ENCODE measurements at places on chromosomes 5 and 9.

DNA sequence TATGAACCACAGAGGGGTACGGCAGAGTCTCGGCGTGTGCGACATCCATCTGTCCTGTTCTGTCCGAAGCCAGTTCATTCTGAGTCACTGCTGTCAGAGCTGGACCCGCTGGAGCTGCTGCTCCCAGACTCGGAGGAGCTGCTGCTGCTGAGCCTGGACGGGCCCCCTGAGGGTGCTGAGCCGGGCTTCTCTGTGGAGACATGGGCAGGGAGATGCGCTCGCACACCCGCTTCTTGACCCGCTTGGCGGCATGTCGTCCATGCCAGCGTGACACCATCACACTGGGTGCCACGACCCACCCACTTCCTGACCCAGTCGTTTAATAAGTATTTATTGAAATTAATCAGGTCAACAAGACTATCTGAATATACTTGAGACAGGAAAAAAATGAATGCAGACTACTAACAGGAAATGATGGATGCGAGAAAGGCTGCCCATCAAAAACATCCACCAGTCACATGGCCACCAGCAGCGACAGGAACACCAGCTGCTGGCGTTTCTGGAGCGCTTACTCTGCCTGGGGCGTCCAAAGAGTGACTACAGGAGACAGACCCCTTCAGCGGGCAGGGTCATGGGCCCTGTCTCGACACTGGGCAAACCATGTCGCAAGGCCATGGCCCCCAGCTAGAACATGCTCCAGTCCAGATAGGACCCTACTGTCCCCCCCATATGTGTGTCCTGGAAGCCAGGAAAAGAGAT lies 8.4 kb downstream of the BRD3OS start:
- DNase-seq, result no peak

DNA sequence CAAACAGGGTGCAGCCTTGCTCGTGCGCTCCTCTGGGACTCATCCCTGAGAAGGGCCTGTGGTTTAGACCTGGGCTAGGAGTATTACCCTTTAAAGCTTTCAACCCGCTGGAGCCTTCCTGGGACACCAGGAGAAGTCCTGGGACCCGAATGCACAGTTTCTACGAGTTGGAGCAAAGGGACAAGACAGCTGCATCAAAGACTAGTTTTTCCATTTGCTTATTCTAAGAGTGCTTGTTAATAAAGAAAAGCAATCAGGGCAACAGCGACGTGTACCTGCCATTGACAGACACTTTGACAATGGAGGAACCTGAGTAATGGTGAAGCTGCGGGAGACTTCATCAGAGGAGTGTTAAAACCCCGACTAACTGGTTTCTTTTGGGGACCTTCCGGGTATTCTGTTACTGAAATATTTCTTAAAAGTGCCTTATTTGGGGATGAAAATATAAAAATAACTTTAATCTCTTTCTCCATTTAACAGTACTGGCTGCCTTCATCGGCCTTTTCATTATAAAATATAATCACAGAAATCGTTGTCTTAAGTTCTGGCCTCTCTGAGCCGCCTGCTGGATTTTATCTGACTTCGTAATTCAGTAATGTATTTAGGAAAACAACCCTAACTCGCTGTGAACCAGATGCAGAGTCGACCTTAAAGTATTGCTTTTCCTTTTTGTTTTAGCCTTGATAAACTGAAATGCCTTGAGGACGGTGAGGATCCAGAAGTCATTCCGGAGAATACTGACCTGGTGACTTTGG lies 732 bp downstream of the SNAPC3 start:
- DNase-seq, result no peak

DNA sequence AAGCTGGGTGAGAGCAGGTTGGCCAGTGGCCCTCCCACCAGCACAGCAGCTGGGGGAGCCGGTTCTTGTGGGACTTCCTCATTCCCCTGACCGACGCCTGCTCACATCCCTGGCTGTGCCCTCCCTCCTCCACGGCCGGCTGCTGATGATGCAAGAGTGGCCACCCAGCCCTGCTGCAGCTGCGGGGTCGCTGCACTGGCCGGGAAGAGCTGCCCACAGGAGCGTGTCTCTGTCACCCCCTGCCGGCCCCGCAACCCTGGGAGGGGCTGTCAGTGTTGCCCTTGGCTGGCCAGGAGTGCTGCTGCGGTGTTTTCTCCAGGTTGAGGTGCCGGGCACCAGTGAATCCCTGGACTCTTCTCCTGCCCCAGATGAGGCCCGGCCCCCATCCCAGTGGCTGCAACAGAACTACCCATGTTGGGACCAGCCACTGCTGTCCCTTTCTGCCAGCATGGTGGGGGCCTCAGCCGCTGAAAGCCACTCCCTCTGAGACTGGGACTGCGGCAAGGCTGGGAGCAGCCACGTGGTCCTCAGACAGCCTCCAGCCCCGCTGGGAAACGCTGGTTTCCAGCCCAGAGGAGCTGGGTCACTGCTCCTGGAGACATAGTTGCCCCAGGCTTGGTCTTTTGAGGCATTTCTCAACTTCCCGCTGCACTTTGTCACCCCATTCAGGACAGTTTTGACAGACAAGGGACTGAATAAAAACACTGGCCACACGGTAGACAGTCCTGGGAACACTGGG lies 739 bp downstream of the CARD9 start:
- no peak for DNase-seq

GRCh38 chr9:137164370-137165249 lies 5.2 kb downstream of the LRRC26 start:
- no peak for DNase-seq

- DNase-seq, result no peak
Measured at GRCh38 chr5:56638061-56638621, 177.2 kb upstream of the MAP3K1 start.

GRCh38 chr9:126471084-126471624 lies 142.6 kb upstream of the LMX1B start:
- peak; percentile 58 for DNase-seq

DNA sequence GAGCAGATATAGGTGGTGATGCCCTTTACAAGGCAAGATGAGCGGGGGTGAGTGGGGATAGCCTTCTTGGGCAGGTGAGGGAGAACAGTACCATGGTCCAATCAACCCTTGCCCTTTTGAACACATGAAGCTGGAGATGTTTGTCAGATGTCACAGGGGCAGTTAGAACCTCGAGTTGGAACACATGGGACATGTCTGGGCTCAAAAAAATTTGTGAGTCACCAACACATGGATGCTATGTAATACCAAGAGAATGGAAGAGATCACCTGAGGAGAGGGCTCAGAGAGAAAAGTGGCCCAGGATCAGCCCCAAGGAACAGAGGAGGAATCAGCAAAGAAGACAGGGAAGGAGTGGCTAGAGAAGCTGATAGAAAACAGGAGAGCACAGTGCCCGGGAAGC lies 4.7 kb downstream of the PHYKPL start:
- no peak for DNase-seq

DNA sequence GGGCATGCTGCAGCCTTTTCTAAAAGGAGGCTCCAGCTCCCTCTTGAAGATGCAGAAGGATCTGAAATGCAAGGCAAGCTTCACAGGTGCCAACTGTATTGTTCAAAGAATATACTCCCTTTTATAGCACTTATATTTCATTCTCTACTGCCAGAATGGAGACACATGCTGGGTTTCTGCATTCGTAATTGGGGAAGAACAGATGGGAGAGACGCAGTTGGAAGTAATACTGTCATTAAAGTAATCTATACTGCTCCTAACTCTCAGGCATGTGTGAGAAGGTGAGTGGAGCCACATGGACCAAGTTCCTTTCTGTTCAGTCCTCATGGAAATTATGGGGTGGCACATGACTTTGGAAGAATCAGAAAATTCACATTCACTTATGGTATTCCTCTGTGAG lies 226.4 kb downstream of the TRIM32 start:
- DNase-seq, result no peak

- DNase-seq, result no peak
Measured at GRCh38 chr9:4887556-4887955, 94.8 kb downstream of the RCL1 start.

DNA sequence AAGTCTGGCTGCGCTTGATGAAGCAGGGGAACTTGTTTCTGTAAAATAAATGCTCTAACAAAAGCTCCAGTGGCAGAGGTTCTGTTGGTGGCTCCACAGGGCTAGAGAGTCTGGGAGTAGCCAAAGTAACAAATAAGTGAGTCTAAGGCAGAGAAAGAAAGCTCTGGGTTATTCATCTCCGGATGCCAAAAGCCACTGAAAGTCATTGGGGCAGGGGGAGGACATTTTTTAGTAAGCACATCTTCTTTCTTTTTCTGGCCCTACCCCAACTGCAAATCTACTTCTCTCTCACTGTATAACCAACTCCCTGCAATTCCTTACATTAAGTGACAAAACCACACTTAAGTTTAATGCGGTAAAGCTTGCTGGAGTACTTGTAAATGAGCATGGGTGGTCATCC lies 141.6 kb downstream of the INSYN2B start:
- DNase-seq, result no peak

GRCh38 chr9:112184221-112184620 lies 9.1 kb upstream of the SUSD1 start:
- no peak for DNase-seq

DNA sequence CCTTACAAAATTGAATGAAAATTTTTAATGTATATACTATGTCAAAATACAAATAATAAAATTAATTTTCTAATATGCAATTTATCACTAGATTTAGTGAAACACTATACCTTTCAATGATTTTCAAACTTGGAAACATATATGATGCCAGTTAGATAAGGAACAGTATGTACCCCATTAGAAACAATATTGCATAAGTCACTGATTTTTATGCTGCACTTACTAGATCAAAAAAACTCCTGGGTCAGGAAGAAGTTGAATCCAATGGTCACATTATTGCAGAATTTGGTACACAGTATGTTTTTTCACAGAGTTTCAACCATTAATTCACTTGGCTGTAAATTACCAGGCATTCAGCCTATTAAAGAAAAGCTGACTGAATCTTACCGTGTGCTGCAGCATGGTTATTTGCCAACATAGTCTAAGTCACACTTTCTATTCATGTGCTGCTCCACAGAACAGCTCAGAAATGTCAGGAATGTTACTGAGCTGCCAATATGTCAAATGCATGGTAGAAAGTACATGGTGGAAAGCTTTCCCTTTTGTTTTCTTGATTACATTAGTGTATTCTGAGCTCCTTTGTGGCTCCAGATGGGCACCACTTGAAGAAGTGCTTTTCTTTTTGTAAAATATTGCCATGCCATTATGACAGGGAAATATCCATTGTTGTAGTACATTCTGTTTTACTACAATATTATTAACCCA lies 9.9 kb upstream of the PRR16 start:
- no peak for DNase-seq

DNA sequence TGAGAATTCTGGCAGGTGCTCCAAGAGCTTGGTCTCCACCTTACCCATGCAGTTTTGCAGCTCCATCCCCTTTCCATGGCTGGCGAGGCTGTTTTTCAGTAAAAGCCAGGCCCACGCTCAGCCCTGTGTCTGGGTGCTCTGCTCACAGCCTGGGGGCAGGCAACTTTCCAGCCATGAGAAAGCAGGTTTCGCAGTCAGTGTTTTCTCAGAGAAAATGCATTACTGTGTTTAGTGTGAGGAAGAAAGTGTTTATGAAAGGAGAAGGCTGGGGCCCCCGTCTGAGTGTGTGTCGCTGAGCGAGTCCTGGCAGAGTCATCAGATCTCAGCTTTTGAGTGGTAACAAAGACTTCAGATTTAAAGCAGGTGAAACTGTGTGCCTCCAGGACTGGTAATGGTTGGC lies 248.1 kb downstream of the IRX1 start:
- no peak for DNase-seq

GRCh38 chr5:56605231-56605630 lies 210.1 kb upstream of the MAP3K1 start:
- DNase-seq, result no peak

- no peak for DNase-seq
Measured at GRCh38 chr5:97449172-97449571, 266.1 kb upstream of the RIOK2 start.

DNA sequence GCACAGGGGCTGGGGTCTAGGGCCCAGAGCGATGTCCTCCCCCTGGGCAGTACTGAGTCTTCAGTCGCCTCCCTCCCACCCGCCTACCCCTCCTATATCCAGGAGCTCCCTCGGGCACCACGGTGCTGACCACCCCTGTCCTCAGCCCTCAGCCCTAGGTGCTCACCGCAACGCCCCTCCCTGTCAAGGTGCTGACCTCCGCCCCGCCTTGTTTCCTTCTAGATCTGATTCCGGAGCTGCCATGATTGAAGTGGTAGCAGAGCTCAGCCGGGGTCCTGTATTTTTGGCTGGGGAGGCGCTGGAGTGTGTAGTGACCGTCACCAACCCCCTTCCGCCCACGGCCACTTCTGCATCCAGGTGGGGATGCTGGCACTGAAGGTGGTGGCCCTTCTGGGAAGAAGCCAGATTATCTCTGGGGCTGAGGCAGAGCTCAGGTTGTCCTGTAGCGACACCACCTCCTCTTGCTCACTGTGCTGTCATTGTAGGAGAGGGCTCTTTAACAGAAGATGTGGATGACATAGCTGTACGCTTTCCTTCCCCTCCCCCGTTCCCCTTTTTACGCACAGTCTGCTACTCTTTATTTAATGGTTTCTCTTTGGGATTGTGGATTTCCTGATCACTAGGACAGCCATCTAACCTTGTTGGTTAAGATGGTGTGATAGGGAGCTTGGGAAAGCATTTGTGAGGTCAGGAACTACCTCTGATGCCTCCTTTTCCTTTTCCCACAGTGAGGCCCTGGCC lies 598 bp downstream of the RGP1 start:
- no peak for DNase-seq

DNA sequence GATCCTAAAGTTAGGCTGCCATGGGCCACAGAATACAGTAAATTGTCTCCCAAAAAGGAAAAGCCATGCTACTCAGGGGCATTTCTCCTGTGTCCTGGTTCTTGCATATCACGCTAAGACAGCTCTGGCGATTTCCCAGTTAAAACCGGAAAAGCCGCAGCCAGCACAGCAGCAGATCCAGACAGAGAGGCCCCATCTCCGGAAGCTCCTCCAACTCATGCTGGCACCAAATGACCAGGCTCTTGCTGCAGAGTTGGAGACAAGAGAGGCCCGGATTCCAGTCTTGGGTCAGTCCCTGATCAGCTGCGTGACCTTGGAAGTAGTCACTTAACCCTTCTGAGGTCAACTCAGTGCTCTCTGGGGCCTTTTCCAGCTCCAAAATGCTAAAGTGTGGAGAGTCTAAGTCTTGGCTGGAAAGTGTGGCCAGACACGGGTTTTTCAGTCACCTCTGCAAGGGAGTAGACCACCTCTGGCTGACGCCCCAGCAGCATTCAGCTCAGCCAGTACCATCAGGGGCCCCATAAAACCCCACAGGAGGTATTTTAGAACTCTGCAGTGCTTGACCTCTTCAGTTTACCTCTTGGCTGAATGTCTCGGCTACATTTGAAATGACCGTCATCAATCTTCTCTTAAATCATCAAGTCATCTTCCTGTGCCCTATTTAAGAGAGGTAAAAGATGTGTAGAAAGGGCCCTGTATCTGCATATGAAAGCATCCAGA lies 16.2 kb downstream of the GDNF start:
- DNase-seq, result no peak
